ENCODE measurements at places on chromosomes 5 and 9.

GRCh38 chr5:122149321-122150090 lies 20.2 kb downstream of the ZNF474 start:
- no peak for DNase-seq

- DNase-seq: no peak
Observed at GRCh38 chr9:124444166-124444565, 6.1 kb upstream of the ADGRD2 start.

GRCh38 chr5:133030343-133031005 lies 4.1 kb upstream of the ZCCHC10 start:
- no peak for DNase-seq

GRCh38 chr9:70924380-70924779 lies 197.0 kb downstream of the TRPM3 start:
- no peak for DNase-seq

GRCh38 chr9:72919246-72919945 lies 33.5 kb downstream of the ALDH1A1 start:
- no peak for DNase-seq

GRCh38 chr5:13660072-13660471 lies 284.4 kb downstream of the DNAH5 start:
- no peak for DNase-seq

GRCh38 chr9:121559183-121559582 lies 59.5 kb upstream of the GGTA1 start:
- DNase-seq: peak; percentile 47
